ENCODE measurements at places on chromosomes 3 and 15.

DNA sequence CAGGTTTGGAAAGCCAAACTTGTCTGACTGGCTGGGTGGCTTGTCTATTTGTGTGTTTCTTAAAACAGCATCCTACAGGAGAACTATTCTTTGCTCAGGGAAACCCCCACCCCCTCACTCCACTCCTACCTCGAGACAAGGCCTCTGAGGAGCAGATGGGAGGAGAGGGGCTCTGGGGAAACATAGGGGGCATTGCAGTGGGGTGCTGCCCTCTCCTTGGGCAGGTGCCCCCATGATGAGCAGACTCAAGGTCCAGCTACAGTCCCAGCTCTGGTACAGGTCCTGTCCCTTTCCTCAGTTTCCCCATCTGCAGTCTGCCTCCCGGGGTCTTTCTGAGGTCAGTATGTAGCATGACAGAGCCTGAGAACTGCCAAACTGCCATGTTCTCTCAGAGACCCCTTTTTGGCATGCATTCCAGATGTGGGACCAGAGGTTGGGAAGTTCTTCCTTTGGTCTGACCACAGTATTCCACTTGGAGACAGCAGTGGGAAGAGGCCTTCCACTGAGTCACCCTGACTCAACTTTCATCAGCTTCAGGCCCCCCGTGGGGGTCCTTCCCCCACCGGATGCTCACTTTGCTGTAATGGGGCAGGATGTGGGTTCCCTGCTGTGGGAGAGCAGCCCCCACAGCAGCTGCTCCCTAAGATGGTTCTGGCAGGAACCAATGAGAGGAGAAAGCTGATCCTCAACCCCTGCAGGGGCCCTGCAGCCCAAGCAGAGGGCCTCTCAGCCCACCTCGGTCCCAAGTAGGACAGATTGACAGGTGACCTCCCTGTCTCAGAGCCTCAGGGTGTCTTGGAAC lies 32.3 kb upstream of the CYP11A1 start:
- no peaks in the 10 kb centered on the region for H3K36me3 ChIP-seq
- DNase-seq, result no peak
- no peak overlapping the region for H3K27ac ChIP-seq
- no peak overlapping the region for H3K4me3 ChIP-seq
- no peaks in the 10 kb centered on the region for H3K27me3 ChIP-seq
- H3K4me1 ChIP-seq, result peaks cover 37% of the 10 kb centered on the region

DNA sequence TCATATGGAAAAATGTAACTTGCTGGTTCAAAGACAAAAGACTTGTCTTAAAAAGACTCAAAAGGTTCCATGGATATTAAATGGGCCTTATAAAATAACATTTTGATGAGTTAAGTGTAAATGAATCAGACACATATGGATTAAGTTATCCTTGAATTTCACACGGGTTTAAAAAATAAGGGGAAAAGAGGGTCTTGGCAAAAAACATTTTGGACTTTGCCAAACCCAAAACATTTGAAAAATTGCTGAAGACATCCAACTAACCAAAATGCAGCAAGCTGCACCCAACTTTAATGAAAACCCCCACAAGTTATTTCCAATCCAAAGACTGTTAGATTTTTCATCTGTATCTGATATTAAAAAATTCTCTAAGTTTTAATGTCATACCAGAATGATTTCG lies 200.7 kb downstream of the MEIS2 start:
- no peaks in the 10 kb centered on the region for H3K4me1 ChIP-seq
- H3K4me3 ChIP-seq, result no peak overlapping the region
- H3K27me3 ChIP-seq, result no peaks in the 10 kb centered on the region
- H3K27ac ChIP-seq, result no peak overlapping the region

- H3K27me3 ChIP-seq, result peaks cover 13% of the 10 kb centered on the region
- H3K36me3 ChIP-seq, result no peaks in the 10 kb centered on the region
- no peak overlapping the region for H3K27ac ChIP-seq
- no peak for DNase-seq
- H3K4me3 ChIP-seq, result no peak overlapping the region
- no peaks in the 10 kb centered on the region for H3K4me1 ChIP-seq
Observed at GRCh38 chr3:44680921-44681455, 31.5 kb upstream of the ZNF502 start.

GRCh38 chr3:54393150-54393549 lies 270.8 kb downstream of the CACNA2D3 start:
- no peak for DNase-seq
- H3K27ac ChIP-seq, result no peak overlapping the region
- no peaks in the 10 kb centered on the region for H3K4me1 ChIP-seq
- no peaks in the 10 kb centered on the region for H3K27me3 ChIP-seq
- H3K36me3 ChIP-seq, result no peaks in the 10 kb centered on the region

DNA sequence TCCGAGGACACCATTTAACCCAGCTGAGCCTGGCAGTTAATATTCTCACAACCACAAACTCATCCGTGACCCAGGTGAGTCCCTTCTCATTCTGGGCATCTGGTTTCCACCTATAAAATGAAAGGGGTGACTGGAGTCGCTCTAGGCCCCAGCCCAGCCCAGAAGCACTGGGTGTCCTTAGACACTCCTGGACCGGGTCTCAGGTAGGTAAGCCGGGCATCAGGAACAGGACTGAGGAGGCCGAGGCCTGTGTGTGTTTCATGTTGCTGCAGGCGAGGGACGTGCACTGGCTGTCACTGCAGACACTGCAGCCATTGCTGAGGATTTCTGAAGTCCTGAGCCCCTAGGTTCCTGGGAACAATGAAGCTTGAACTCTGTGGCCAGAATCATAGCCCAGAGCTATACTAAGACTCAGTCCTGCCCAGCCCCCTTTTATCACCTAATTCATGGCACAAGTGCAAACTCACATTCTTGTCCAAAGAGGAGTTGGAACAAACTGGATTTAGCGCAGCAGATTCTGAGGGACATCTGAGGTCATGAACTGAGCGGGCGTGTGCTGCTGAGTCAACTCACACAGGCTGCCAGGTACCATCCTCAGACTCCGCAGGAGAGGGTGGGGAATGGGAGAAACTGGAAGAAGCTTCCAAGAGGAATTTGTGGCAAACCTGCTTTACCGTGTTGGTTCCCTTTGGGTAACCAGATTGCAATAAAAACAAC lies 184.9 kb downstream of the FAM43A start:
- no peaks in the 10 kb centered on the region for H3K36me3 ChIP-seq
- H3K27ac ChIP-seq, result no peak overlapping the region
- peaks cover 45% of the 10 kb centered on the region for H3K4me1 ChIP-seq
- no peak for DNase-seq

DNA sequence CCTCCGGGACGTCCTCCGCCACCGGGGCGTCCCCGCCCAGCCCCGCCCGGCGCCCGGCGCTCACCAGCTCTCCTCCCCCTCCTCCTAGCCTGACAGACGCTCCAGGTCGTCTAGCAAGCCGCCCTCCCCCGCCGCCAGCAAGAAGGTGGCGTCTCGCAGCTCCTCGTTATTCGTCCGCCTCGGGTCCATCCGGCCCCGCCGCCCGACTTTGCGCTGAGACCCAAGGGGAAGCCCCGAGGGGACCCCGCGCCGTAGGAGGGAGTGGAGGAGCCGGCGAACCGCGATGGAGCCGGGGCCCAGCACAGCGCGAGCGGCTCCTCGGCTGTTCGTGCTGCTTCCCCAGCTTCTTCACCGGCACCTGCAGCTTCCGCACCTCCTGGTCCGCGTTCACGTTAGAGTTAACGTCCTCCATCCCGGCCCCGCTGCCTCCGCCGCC lies 26.3 kb upstream of the MTHFS start:
- H3K4me3 ChIP-seq, result peak overlapping the region; percentile 94
- no peaks in the 10 kb centered on the region for H3K36me3 ChIP-seq
- no peaks in the 10 kb centered on the region for H3K27me3 ChIP-seq
- H3K27ac ChIP-seq, result peak overlapping the region; percentile 96

DNA sequence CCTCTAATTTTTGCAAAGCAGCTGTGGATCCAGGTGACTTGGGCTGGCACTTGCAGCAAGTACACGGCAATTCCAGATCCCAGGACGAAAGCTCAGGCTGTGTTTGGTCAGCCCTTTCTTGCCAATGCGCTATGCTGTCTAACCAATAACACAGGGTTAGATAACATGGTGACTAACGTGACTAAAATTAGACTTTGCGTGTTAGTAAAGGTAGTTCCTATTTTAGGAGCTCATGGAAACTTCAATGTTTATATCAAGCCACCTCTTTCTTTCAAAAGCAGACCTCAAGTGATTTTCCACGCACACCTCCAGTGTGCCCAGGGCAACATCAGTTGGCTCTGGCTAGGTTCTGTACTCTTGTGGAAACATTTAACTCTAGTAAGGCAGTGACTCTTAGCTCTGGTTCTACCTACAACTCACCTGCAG lies 32.5 kb downstream of the CDCP1 start:
- DNase-seq, result no peak
- H3K36me3 ChIP-seq, result no peaks in the 10 kb centered on the region
- no peaks in the 10 kb centered on the region for H3K27me3 ChIP-seq
- H3K27ac ChIP-seq, result no peak overlapping the region
- H3K4me1 ChIP-seq, result no peaks in the 10 kb centered on the region

- no peak for DNase-seq
- H3K27ac ChIP-seq, result no peak overlapping the region
- H3K4me1 ChIP-seq, result no peaks in the 10 kb centered on the region
- H3K36me3 ChIP-seq, result no peaks in the 10 kb centered on the region
- H3K4me3 ChIP-seq, result no peak overlapping the region
Observed at GRCh38 chr3:130395916-130396315, 50.4 kb downstream of the COL6A5 start.

- no peak for DNase-seq
- H3K27ac ChIP-seq, result no peak overlapping the region
- H3K4me3 ChIP-seq, result no peak overlapping the region
- no peaks in the 10 kb centered on the region for H3K27me3 ChIP-seq
Observed at GRCh38 chr15:41801850-41802455, 25.9 kb upstream of the JMJD7 start.

DNA sequence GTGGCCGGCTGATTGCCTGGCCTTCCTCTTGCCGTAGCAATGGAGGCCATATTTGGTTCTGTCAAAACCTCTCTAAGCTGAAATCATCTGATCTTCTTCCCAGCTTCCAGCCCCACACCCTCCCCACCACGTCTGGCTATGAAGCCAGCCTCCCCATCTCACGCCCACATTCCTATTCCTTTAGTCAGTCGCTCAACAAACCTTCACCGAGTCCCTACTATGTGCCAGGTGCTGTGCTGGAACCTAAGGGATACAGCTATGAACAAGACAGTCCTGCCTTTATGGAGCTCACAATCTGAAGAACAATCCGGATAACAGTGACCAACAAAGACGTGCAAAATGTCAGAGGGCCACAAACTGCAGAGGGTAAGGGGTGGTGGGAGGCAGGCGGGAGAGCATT lies 31.9 kb upstream of the SMAD6 start:
- no peak overlapping the region for H3K27ac ChIP-seq
- no peaks in the 10 kb centered on the region for H3K36me3 ChIP-seq
- H3K27me3 ChIP-seq, result no peaks in the 10 kb centered on the region
- no peak overlapping the region for H3K4me3 ChIP-seq
- no peak for DNase-seq

All from left lung (tissue), 14 donors.